Activated CD8-positive, alpha-beta memory T cell treated with anti-CD3 and anti-CD28 coated beads for 24 hours (primary cell): ENCODE measurements at places on chromosomes 6 and 20.

GRCh38 chr6:2038092-2038491, 207.3 kb downstream of the GMDS start:
- DNase-seq: no peak

- no peak for DNase-seq
Measured at GRCh38 chr20:48620154-48620506, 207.7 kb downstream of the PREX1 start.

GRCh38 chr6:35507221-35507620, 5.5 kb downstream of the TULP1 start:
- DNase-seq: no peak

DNA sequence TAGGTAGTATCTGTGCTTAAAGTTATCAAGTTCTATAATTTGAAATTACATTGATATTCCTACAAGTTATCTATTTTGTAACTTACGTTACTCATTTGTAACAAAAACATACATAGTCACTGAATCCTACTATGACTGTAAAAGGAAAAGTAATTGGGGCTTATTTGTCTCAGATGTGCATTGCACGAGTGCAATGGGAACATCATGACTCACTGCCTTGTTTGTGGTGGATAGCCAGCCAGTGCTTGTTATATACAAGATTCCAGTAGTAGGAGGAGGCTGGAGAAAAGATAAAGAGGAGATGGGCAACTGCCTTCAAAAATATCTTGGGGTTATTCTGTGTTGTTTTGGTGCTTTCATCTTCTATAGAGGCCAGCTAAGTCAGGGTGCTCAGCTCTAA, 164.1 kb downstream of the RNF144B start:
- DNase-seq: no peak

DNA sequence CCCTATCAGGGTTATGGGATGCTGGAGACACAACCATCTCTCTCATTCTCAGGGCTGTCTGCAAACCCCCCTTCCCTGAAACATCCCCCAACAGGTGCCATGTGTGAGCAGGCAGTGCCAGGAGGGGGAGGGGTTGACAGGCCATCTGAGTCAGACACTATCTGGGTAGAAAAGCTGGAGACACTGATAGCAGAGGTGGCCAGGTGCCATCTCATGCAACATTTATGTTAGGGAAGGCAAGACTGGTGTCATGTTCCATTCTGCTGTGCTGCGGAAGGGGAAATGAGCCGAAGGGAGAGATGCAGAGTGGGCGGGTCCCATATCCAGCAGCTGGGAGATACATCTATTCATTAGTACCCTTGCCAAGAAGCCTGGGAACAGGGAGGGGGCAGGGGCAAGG, 3.5 kb downstream of the LHFPL5 start:
- no peak for DNase-seq

GRCh38 chr6:21908161-21908848, 314.8 kb downstream of the SOX4 start:
- DNase-seq: no peak

- DNase-seq: no peak
Measured at GRCh38 chr6:133243723-133244305, 2.7 kb downstream of the EYA4 start.

GRCh38 chr6:44096612-44097011, 30.6 kb downstream of the MRPL14 start:
- peak; percentile 86 for DNase-seq

DNA sequence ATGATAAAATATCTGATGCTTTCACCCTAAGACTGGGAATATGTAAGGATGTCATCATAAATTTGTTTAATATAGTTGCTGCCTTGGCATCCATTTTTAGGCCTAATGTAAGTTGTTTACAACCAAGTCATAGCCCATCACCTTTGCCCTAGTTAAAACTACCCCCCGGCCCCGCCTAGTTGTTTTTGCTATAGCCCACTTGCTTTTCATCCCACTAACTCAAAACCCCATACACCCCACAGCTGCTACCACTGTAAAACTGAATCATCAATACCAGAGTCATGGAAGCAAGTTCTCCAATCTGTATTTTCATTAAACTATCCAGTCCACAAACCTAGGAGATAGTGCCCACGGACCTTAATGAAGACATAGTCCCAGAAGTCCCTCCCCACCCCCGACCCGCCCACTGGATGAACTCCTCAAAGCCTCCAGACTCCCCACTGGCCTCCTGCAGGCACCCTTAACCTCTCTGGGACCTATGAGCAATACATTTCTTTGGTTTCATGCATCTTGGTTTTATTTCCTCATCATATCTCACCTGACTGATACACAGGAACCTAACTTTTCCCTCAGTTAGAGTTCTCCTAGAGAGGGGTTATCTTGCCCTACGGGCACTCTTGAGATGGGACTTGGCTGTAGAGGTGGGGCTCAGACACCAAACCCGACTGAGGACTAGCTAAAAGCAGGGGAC, 12.5 kb upstream of the ZDHHC14 start:
- no peak for DNase-seq

DNA sequence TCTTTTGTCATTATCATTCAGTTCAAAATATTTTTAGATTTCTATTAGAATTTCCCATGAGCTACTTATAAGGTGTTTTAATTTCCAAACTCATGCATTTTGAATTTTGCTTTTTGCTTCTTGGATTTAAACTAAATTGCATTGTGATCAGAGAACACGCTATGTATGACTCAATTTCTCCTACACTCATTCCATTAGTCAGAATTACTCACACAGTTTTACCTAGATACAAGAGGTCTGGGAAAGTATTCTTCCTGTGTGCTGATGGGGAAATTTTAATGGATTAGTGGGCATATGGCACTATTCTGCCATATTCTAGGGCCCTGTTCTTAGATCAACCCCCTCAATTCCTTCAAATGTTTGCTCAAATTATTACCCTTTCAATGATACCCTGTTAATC, 49.9 kb upstream of the BMP5 start:
- no peak for DNase-seq

- DNase-seq: no peak
Measured at GRCh38 chr6:16591396-16592222, 169.7 kb downstream of the ATXN1 start.

DNA sequence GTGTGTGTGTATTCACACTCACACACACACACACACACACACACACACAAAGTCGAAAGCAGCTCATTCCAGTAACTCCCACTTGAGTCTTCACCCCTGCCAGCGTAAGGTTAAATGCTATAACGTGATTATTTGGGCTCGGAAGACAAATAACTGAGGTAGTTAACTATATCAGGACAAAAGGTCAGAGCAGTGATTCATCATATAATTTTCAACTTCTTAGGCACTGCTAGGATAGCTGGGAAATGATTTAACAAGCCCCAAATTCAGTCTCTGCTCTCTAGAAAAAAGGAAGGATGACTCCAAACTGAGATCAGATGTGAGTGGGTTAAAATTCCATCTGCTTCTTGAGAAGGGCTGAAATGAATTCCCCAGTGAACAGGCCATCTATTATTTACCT, 30.7 kb downstream of the HDGFL1 start:
- DNase-seq: no peak
